Germinal center (tissue), 1 donor: ENCODE measurements at places on chromosomes 16 and 17.

DNA sequence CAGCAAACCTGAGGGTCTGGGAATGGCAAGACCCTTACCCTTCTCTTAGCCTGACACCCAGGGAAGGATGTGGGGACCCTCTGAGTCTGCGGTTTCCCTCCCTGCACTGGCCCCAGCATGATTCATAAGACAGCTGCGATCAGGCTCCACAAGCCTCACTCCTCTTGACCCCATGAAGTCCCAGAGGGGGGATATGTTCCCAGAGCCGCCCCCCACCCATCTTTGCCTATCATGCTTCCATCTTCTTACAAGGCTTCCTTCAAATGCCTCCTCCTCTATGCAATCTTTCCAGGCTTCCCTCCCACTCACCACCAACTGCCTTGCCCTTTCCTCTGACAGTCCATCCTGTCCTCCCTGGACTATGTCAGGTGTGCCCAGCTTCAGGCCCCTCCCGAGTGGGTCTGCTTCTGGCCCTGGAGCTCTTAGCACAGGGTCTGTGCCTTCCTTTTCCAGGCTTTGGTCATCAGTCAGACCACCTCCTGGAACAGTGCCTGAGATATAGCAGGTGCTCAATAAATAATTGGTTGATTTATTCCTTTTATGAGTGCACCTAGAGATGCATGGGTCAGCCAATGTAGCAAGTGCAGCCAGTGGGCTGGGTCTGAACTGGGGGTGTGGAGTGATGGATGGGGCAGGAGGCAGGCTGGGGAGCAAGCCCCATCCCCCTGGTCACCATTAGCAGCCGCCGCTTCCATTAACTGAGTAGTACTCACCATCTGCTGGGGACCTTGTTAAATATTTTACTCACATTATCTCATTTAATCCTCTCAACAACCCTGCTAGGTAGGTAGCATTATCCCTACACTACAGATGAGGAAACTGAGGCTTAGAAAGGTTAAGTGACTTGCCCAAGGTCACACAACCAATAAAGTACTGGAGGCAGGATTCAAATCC, 8.4 kb downstream of the DLX3 start:
- DNase-seq: no peak

DNA sequence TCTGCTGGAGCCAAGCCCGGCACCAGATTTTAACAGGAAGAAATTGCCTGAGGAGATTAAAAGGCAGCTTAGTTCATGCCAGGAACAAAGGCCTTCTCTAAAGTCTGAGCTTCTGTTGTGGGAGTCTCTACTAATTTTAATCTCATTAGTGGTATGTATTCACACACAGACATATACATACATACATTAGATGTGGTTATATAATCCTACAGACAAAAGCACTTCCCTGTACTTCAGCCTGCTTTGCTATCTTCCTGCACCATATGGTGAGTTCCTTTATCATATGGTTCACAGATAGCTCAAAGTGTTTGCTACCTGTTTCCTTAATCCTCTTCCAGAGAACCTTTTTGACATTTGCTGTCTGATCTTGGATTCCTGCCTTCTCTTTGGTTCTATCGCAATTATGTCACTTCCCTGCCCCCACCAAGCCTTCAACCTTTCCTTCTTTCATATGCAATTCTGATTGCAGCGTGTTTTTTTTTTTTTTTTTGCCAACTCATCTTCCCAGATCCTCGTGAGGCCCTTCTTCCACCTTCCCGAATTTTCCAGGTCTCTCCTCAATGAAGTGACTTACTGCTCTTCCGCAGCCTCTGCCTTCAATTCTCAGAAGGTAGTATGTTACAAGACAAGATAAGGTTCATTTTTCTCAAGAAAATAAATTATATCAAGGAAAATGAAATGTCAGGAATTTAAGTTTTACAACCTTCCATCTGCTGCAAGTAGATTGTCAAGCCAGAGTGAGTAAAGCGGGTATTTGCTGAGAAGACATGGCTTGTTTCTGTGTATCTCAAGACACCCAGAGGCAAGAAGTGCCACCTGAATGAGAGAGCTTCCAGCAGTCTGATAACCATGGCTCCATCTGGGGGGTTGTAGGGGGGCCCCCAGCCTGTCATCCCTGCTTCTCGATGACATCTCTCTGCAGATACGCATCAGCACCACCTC, 120.2 kb upstream of the CACNG3 start:
- no peak for DNase-seq

DNA sequence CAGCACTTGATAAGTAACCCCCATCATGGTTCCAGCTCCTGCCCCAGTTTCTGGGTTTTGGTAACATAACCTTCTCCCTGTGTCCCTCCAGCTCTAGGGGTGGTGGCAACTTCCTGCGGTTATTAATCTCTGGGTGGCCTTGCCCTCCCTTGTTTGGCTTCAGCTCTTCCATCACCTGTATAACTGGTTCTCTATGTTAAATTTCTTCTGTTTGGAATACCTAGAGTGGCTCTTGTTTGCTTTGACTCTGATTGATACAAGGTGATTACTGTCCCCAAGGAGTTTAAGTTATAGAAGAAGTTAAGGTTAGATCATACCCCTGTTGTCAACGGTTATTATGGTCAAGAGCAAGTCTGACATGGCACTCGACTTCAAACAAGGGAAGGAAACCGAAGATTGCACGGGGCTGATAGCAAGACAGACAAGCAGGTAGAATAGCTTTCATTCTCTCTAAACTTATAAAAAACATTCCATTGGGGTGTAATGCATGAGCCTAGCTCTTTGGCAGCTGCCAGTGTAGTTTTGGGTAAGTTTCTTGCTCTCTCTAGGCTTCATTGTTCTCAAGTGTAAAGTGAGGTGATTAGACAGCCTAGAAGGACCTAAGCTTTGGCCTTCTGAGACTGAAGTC, 11.0 kb upstream of the CCR7 start:
- DNase-seq: no peak

- DNase-seq: no peak
Measured at GRCh38 chr17:43042025-43042628, 17.1 kb downstream of the RND2 start.

GRCh38 chr16:88750854-88751253, 34.2 kb downstream of the PIEZO1 start:
- DNase-seq: no peak

GRCh38 chr16:89966756-89967155, 18.2 kb downstream of the DEF8 start:
- no peak for DNase-seq

GRCh38 chr16:64122177-64122576, 999.7 kb downstream of the CDH11 start:
- no peak for DNase-seq

DNA sequence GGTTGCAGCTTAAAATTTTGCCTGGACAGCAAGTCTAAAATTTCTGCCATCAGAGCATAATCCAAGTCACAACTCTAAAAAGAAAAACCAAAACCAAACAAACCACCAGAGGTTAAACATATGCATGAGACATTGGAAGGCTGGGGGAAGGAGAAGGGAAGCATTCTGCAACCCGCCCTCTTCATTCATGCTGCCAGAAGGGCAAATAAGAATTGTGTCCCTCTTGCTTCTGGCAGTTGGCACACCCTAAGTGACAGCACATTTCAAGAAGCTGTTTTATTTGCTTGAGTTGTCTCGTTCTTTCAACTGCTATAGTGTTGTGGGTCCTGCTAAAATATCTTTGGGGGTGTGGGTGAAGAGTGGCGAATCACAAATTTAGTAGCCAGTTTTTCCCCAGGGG, 99.6 kb downstream of the SKAP1 start:
- no peak for DNase-seq

DNA sequence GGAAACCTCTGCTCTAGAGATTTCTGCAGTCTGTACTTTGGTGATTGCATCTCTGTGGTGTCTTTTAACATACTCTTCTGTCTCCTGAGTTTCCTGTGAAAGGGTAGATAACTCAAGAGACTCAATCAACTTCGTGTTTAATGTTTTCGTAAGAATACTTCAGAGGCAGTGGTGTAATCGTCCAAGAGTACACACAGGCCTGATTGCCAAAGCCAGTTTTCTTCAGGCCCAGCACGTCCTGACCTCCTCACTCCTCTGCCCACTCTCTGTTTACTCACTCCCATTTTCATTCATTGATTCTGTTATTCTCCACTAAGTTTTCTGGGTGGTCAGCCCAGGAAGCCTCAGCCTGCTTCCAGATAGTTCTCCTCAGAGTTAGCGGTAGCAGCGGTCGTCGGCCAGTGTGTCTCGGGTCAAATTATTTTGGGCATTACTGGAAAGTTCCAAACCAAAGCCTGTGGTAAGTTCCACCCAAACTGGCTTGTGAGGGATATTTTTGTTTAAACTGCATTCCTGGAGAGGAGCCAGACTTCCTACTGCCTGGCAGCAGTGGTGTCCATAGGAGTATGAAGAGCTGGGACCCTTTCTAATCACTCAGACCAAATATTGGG, 293.2 kb downstream of the WWOX start:
- no peak for DNase-seq

DNA sequence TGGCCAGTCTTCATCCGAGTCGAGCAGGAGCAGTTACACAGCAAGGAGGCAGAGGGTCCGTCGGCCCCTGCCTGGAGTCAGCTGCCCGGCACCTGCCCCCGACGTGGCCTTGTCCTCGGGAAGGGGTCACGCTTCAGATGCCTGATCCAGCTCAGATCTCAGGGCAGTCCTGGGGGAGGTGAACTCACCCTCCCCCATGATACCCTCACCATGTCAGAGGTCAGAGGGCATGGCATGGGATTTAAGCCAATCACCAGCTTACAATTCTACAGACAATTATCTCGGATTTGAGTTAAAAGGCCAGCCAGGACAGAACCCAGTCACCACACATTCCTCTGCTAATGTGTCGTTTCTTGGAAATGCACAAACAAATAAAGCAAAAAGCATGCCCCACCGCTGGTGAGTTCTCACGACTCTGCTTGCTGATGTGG, 211.3 kb downstream of the FOXL1 start:
- DNase-seq: no peak

DNA sequence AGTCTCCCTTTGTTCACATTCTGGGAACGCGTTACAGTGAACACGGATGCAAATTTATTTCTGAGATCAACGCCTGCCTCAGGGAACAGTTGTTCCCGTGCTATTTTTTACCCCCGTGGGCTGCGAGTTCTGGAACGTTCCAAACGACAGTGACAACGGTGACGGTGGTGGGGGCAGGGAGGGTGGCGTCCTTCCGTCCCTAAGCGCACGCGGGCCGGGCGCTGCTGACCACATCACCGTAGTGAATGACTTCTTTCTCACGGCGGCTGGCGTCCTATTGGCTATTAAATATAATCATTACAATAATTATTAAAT, 45.1 kb upstream of the SSTR5 start:
- no peak for DNase-seq

DNA sequence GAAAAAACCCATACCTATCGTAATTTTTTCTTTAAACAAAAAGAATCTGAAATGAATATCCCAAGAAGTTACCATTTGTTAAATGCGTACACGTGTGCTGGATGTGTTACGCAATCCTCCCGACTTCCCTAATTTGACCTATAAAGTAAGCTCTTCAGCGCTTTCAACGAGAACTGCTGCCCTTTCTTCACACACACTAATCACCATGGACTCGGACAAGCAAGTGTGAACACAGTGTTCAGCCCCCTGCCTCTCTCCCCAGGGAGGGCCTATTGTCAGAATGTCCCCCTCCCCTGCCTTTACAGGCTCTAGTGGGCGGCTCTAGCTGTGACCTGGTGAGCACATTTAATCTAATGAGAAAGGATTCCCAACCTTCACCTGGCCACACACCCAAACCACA, 216.1 kb downstream of the CEP112 start:
- DNase-seq: no peak

- no peak for DNase-seq
Measured at GRCh38 chr17:29379084-29379991, 10.8 kb upstream of the TAOK1 start.

GRCh38 chr16:4089811-4090301, 26.4 kb downstream of the ADCY9 start:
- no peak for DNase-seq

DNA sequence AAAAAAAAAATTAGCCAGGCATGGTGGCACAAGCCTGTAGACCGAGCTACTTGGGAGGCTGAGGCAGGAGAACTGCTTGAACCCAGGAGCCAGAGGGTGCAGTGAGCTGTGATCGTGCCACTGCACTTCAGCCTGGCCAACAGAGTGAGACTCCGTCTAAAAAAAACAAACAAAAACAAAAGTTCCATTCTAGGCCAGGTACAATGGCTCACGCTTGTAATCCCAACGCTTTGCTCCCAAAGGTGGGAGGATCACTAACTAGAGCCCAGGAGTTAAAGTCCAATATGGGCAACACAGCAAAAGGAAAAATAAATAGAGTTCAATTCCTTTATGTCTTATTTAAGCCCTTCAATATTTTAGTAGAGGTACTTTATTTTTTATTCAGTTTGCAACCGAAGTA, 47.5 kb downstream of the CNOT1 start:
- DNase-seq: no peak

GRCh38 chr17:6135236-6135635, 65.1 kb downstream of the WSCD1 start:
- no peak for DNase-seq

DNA sequence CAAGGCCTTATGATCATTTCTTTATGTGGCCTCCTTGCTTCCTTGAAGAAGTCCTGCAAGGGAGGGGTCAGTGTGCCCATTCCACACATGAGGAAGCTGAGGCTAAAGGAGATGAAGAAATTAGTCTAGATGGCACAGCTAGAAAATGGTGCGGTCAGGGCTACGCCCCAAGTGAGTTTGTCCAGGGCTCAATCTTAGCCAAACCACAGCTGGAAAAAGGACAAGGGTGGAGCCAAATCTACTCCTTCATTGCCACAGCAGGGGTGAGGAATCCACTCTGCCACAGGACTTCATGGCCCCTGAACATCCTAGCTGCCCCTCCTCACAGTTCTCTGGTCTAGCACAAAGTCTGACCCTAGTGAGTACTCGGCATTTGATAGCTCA, 16.2 kb downstream of the BEAN1 start:
- DNase-seq: no peak

- DNase-seq: no peak
Measured at GRCh38 chr16:31439519-31439918, 3.1 kb downstream of the ZNF843 start.

DNA sequence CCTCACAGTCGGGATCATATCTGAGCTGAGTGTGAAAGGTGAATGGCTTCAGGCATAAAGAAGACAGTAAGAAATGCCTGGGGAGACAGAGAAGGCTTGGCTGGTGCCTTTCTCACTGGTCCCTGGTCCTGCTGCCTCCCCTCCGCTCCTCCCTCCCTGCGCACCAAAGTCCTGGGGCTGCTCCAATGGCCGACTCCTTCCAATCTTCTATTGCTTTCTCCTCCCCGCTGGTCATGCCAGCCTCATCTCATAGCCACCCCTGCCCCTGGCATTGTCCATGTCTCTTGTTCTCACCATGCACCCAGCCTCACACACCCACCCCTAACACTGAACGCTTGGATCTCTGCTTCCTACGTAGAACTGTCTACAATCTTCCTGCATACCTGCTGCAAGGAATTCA, 18.0 kb downstream of the TLE7 start:
- DNase-seq: no peak

- DNase-seq: no peak
Measured at GRCh38 chr17:19574956-19575355, 41.3 kb downstream of the SLC47A1 start.

- DNase-seq: no peak
Measured at GRCh38 chr17:15431196-15431595, 36.2 kb downstream of the CDRT4 start.
